ENCODE measurements at places on chromosomes 11 and 22. TPM values are rescaled to one million over a fixed set of nuclear protein-coding genes. Genes with fewer than 3 reads are reported as not detected.

- DNase-seq = no peak
Measured at GRCh38 chr11:472816-473215, 22.7 kb downstream of the PTDSS2 start.

DNA sequence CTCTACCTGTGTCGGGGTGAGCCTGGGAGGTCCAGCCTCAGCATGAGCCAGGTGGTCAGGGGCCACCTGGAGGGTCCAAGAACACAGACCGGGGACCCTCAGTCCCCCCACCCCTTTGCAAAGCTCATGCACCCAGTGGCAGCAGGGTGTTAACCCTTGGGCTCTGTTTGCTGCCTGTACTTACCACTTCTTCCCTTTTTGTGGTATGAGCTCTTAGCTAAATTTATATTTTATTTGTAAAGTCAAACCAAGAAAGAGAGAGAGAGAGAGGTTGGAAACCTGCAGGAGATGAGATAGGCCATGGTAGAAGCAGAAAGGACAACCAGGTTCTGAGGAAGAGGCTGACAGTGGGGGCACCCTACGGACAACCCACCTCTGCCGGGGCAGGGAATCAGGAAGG, 29.9 kb downstream of the IL10RA start:
- no peak for DNase-seq

DNA sequence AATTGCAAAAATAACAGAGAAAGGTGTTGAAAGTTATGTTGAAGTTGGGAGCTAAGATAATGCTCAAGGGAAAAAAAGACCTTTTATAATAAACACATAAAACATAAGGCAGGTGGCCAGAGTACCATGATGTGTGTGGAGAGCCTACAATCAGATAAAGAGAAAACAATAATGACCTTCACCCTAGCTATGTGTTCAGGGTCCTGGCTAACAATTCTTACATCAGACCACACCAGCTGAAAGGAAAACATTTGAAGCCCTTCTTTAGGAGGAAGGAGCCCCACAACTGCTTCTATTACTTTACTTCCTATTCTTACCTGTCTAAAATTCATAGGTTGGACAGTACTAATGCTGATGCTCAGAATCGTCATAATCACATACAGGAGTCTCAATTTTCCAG, 2.5 kb downstream of the TSG101 start:
- DNase-seq = no peak

- DNase-seq = no peak
Measured at GRCh38 chr11:45901626-45902025, 5.4 kb downstream of the FREY1 start.

DNA sequence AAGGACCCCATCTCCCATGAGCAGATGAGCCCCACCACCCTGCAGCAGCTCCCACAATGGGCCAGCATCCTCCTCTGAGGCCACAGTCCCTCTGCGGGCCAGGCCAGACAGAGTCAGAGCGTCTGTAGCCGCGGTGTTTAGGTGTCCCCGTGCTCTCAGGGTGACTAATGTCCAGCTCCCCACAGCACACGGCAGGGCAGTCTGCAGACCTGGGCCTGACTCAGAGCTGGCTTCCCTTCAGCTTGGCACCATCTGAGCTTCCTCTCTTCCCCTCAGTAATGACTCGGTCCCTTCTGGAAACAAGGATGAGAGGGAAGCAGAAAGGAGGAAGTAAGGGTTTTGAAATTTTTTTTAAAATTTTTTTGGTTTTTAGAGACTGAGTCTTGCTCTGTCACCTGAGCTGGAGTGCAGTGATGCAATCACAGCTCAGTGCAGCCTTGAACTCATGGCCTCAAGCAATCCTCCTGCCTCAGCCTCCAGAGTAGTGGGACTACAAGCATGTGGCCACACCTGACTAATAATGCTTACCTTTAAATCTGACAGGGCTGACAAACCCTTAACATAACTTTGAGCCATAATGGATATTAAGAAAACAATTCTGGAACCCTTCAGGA, 28.5 kb downstream of the LRRC74B start:
- no peak for DNase-seq

DNA sequence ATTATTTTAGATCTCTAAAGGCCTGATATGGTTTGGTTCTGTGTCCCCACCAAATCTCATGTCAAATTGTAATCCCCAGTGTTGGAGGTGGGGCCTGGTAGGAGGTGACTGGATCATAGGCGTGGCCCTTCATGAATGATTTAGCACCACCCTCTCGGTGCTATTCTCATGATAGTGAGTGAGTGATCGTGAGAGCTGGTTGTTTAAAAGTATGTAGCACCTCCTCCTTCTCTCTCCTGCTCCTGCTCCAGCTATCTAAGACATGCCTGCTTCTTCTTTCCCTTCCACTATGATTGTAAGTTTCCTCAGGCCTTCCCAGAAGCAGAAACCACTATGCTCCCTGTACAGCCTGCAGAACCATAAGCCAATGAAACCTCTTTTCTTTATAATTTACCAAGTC, 114.1 kb downstream of the SERGEF start:
- no peak for DNase-seq

GRCh38 chr11:120941000-120941399, 82.9 kb upstream of the TBCEL start:
- no peak for DNase-seq

GRCh38 chr11:28463826-28464225, 355.6 kb downstream of the METTL15 start:
- no peak for DNase-seq

DNA sequence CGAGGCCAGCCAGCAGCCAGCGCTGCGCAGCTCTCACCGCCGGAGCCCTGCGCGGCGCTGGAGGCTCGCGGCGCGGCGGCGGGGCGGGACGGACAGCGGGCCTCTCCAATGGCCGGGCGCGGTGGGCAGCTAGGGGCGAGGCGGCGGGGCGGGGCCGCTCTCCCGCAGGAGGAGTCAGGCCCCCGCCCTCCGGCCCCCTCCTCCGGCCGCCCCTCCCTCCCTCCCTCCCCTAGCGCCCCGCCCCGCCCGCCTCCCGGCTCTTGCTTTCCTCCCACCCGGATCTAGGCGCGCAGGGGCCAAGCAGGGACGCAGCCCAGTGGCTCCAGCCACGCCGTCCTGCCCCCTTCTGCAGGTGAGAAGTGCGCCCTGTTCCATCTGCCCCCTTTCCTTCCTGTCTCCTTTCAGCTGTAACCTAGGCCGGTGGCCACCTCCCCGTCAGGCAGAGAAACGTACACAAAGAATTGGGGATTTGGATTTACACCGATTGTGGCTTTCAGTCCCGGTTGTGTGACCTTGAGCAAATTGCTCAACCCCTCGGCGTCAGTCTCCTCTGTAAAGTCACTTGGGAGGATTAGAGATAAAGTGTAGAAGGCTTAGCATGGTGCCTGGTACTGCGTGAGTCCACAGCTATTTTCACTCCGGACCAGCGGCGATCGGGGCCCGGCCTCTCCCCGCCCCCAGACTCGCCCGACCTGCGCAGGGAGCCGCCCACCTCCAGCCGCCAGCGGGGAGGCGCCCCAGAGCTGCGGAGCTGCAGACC, at the start of gene FZD4:
FZD4 (minus strand) TSS at position 35 of the 760 bp plus-strand sequence. CDS start 310 bp downstream, outside the sequence.
- peak; percentile 36 for DNase-seq

DNA sequence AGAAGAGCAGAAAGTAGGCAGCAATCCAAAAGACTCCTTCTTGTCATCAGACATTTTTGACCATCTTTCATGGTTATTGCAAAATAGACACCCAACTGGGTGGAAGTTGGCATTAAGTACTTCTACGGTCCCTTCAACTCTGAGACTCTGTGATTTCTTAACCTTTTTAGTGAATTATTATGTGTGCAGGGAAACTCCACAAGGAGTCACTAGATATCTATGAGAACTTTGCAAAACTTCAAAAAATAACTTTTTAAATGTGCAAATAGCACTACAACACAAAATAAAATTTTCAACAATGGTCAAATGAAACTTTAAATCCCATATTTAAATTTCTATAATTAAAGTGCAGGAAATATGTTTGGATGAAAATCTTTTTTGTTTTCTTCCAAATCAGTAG, 88.7 kb downstream of the SLC17A6 start:
- no peak for DNase-seq

GRCh38 chr11:848380-848931, 5.8 kb downstream of the TSPAN4 start:
- peak; percentile 70 for DNase-seq

DNA sequence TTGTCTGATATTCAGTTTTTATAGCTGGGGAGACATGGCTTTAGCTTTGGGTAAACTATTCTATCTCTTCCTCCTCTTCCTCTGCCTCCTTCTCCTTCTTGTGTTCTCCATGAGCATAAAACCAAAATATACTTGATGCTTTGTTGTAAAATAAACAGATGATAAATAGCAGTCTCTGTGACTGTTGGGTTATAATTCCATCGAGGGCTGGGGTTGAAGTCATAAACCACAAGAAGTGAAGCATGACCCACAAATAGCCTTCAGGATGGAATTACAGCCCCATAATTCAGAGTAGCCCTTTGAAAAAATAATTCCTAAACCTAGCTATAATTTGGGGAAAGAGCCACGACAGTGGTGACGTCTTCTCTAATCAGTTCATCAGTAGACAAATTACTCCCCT, 177.7 kb downstream of the SNX19 start:
- DNase-seq = no peak

DNA sequence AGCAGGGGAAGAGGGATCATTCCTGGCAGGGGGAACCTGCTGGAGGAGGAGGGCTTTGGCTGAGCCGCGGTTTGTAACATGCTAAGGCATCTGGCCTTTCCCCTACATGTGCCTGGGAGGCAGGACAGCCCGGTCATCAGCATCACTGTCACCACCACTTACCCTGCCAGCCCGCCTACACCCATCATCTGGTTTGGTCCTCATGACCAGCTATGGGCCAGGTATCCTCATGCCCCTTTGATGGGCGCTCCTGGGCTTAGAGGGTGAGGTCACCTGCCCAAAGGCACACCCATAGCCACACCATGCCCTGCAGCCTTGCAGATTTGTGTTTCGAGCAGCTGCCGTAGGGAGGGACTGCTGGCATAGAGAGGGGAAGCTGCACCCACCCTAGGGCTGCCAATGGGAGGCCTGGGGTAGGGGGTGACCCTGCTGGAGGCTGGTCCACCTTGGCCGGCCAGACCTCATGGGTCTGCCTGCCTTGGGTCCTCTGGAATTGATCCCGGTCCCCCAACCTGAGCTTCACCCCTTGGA, 2.6 kb downstream of the MRGPRF start:
- DNase-seq = no peak

- no peak for DNase-seq
Measured at GRCh38 chr22:48423481-48423911, 1404.2 kb downstream of the BRD1 start.

DNA sequence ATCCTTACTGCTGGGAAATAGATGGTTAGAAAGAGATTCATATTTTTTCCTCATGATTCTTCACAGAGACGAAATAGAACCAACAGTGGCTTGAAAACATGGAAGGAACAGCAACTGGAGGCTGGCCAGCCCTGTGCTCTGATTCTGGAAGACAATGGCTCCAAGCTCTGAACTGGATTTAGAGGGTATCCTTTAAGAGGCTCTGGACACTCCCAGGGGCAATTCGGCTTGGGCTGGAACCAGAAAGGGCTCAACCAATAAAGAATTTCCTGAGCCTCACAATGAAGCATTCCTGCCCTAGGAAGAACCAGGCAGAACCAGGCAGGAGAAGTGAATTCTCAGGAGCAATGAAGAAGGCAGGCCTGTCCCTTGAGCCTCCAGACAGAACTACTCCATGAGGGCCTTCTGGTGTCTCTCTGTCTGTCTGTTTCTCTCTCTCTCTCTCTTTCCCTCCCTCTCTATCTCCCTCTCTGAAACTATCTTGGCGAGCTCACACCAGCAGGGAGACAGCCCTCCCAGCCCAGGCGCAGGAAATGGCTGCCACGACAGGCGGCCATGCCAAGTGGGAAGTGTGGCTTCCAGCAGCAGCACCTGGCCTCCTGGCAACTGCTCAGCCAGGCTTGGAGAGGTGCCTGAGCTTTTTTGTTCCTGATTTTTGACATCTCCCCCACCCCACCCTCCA, 93.3 kb downstream of the RCN1 start:
- DNase-seq = no peak

DNA sequence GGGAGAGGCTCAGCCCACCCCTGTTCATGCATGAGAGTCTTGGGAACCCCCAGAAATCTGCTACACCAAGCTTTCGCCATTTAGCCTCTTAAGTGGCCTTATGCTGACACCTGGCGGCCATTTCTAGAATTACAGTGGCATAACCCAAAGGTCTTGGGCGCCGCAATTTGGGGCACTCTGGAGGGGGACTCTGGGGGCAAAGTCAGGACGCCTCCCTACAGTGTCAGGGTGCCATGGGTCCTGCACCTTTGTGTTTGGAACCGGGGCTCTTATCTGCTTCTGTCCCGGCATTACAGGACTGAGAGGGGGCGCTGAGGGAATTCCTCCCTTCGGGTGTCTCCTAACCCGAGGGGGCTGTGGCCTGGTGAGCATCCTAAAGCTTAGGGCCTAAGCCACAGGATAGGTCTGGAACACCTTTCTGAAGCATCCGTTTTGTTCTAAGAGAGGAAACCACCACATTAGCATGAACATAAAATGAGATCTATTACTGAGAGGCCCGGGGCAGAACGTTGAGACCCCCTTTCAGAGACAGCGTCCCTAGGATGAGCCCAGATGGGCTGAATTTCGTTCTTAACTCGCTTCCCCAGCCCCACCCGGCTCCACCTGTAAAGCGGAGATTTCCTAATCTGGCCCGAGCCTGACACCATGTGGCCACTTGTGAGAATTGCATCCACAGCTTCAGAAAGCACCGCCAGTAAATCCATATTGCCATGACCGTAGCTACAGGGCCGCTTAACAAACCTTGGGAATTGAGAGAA, 9.3 kb downstream of the INS start:
- DNase-seq = peak; percentile 82

GRCh38 chr11:62614275-62614674, 1.2 kb downstream of the ROM1 start:
- no peak for DNase-seq

- DNase-seq = no peak
Measured at GRCh38 chr22:40383905-40384304, 13.5 kb downstream of the SGSM3 start.

DNA sequence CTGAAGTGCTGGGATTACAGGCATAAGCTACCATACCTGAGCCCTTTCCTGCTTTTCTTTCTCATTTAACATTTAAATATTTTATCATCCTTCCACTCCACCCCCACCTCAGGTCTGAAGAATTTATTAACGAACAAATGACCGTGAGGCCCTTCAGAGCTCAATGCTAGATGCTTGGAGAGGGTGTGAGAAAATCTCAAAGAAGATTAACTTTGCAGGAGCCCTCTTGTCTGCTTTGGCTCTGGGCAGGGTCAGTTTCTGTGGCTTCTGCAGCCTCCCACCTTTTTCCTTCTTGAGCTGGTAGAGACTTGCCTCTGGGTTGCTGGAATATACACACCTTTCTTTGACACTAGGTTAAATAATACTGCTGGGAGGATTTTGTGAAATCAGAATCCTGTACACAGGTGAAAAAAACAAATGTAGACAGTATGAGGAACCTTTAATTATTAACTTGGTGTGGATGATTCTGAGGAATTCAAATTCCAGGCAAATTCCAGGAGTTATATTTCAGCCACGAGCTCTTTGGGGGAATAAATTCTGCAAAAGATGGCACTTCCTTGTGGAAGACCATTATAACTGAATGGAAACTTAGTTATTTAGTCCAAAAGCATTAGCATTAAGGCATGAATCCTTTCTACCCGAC, 3.4 kb upstream of the ZBTB44 start:
- DNase-seq = no peak

UPK3A gene
- total RNA-seq = not detected

CDC42BPG gene
- total RNA-seq = 0.42 TPM

OR4D10 gene
- total RNA-seq = not detected

OR5D18 gene
- not detected for total RNA-seq

MMP12 gene
- total RNA-seq = not detected

LARGE1 gene
- 0.40 TPM for total RNA-seq

OR51B2 gene
- not detected for total RNA-seq

KLHL35 gene
- 1.3 TPM for total RNA-seq

SYCE3 gene
- total RNA-seq = 0.87 TPM

TBX1 gene
- not detected for total RNA-seq

OR4S2 gene
- total RNA-seq = not detected

FAR1 gene
- 56.0 TPM for total RNA-seq

TEX12 gene
- total RNA-seq = 0.35 TPM
